ENCODE measurements at places on chromosomes 6 and 20.

- no peak for DNase-seq
Measured at GRCh38 chr20:51914758-51915157, 112.4 kb upstream of the SALL4 start.

- no peak for DNase-seq
Measured at GRCh38 chr6:129620234-129620610, 89.8 kb downstream of the ARHGAP18 start.

- peak; percentile 73 for DNase-seq
Measured at GRCh38 chr20:23340524-23340923, 10.1 kb upstream of the NXT1 start.

- DNase-seq: peak; percentile 29
Measured at GRCh38 chr6:89475634-89476033, 42.7 kb downstream of the ANKRD6 start.

DNA sequence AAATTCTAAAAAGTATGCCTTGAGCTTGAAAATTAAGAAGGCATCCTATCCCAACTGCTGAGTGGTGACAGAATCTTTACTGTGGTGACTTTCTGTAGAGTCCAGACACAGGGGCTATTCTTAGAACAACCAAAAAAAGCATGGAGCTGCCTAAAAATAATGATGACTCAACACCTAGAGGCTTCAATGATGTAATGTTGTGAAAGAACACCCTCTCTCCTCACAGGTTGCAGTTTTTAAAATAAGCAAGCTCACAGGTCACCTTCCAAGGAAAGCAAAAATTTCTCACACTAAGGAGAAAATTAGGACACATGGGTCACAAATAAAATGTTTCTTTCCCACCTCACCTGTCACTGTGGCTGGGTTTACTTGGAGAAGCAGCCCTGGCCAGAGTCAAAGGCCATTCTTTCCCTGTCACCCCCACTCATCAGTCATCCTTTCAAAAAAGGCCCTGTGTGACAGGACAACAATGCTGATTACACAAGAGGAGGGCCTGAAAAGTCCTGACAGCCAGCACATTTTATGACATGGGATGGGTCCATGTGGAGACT is 53.5 kb downstream of the RCAN2 start:
- no peak for DNase-seq

DNA sequence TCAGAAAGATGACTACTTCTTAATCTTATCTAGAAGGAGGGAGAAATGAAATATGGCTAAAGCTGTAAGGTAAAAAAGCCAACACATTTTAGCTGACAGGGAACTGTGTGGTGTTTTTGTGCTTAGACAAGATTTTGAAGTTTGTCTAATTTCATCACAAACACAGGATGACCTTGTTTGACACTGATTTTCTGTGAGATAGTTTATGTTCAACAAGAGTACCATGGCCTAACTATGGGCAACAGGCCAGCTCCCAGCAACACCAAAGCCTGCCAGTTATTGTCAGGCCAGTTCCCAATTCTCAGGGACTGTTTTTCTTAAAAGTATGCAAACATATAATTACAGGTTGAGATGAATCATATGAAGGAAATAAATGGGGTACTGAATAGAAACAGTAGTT is 5.5 kb upstream of the ABCF1 start:
- no peak for DNase-seq

DNA sequence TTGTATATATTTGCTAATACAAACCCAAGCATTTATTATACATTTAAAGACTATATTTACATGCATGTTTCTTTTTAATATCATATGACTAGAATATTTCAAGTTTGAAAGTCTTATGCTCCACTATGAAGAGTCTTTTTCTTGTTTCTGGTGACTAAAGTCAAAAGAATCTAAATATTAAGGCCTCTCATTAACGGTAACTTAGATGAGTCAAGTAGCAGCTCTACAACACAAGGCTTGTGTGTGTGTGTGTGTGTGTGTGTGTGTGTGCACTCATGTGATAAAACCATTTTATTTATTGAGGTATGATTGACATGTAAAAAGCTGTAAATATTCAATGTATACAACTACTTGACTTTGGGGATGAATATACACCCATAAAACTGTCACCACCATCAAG is 275.6 kb downstream of the TFAP2B start:
- no peak for DNase-seq

GRCh38 chr6:157433678-157434081 is 52.7 kb downstream of the ZDHHC14 start:
- DNase-seq: no peak

DNA sequence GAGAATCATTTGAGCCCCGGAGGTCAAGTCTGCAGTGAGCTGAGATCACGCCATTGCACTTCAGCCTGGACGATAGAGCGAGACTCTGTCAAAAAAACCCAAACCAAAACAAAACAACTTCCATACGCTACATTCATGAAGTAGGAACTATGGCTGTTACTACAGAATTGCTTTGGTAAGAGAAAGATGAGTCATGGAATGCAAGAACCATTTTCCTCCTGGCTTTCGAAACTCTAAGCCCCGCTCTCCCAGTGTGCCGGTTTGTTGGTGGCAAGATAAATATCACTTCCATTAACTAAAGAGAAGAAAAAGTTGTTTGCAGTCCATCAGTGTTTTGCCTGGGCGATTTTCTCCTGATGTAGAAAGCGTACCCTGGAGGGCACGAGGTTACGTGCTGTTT is 61.3 kb downstream of the ZDHHC14 start:
- peak; percentile 37 for DNase-seq

DNA sequence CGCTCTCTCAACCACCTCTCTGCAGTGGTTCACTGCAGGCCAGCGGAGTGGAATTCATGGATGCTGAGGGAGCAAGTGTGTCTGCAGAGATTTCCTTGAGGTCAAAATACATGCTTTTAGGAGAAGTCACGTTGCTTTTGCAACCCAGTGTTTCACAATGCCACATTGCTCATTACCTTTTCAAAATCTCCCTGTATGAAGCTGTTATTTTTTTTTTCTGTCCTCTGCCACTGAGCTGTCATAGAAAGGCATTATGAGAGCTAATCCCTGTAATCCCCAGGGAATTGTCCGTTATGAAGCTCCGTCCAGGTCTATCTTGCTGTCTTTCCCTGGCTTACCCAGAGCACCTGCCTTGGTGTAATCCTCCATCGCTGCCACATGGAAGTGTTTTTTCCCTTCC is 60.5 kb upstream of the SLC22A23 start:
- DNase-seq: peak; percentile 80

DNA sequence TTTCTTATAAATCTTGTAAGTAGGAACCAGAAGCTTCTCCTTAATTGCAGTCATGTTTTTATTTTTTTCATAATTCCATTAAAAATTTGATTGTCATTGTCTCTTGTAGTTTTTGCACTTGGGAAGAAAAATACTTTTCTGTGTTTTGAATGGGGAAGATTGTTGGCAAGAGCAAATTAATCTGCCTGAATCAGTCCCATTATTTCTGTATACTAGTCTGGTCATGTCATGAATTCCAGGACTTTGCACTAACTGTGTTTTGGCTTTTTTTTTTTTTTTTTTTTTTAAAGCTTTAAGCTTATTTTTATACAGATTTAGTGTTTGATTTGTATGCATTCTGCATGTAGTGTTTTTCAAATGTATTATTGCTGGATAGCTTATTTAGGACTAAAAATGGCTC is 47.6 kb downstream of the RALGAPB start:
- DNase-seq: no peak

DNA sequence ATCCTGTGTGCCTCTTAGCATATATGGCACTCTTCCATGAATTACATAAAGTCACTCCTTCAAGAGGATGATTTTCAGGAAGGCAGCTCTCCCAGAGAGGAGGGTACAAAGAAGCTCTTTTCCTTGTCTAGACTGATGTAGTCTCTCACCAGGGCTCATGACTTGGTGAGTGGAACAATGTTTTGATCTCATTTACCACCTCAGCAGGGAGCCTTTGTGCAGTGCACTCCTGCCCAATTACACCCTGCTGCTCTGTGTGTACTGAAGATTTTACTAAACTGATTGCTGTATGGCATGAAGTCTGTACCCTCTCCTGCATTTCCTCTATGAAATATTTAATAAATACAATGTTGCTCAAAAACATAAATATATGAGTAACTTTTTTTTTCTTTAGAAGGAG is 598.3 kb upstream of the HS3ST5 start:
- no peak for DNase-seq

- no peak for DNase-seq
Measured at GRCh38 chr20:9088556-9088955, 19.7 kb downstream of the PLCB4 start.

- no peak for DNase-seq
Measured at GRCh38 chr20:7399575-7399974, 540.7 kb downstream of the HAO1 start.

- DNase-seq: no peak
Measured at GRCh38 chr6:20286968-20287565, 74.8 kb upstream of the MBOAT1 start.

GRCh38 chr6:150167479-150167873 is 24.6 kb downstream of the PPP1R14C start:
- DNase-seq: no peak

DNA sequence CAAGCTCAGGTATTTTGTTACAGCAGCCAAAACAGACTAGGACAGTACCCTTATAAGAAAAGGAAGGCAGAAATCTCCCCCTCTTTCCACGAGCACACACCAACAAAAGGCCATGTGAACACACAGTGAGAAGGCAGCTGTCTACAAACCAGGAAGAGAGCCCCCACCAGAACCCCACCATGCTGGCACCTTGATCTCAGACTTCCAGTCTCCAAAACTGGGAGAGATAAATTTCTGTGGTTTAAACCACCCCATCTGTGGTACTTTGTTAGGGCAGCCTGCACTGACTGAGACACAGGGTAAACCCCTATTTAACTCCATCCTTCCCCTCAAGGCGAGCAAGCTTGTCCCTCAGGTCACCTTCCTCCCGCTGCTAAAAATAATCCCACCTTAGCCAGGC is 475.8 kb upstream of the JARID2 start:
- DNase-seq: no peak

- DNase-seq: no peak
Measured at GRCh38 chr6:389143-389542, 2.4 kb upstream of the IRF4 start.

- DNase-seq: no peak
Measured at GRCh38 chr6:102981490-102982015, 1588.0 kb downstream of the GRIK2 start.

GRCh38 chr6:506508-506907 is 115.0 kb downstream of the IRF4 start:
- no peak for DNase-seq

DNA sequence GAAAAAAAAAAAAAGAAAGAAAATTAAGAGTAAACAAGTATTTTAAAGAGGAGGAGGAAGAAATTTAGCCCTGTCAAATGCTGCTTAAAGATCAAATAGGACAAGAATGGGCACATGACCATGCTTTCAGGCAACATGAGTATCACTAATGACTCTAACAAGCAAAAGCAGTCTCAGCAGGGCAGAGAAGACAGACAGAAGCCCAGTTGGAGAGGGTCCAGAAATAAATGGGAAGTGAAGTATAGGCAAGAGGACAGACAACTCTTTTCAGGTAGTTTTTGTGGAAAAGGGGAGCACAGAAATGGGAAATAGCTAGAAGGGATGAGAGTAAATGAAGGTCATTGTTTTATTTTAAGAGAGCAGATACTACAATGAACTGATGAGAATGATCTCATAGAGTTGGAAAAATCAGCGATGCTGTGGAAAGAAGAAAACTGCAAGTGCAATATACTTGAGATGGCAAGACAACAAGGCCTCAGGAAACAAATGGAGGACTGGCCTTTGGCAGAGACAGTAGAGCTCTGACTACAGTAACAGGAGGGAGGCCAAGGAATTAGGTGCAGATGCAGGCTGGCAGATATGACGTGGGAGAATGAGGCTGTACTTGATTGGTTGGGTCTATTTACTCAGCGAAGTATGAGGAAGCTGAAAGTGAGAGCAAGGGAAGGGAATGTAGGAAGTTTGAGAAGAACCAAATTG is 40.3 kb downstream of the KIF6 start:
- DNase-seq: no peak

GRCh38 chr20:62875419-62876361 is 14.1 kb upstream of the TCFL5 start:
- peak; percentile 81 for DNase-seq

GRCh38 chr6:2960935-2961334 is 10.4 kb downstream of the SERPINB6 start:
- no peak for DNase-seq

GRCh38 chr20:24949756-24950127 is 673 bp downstream of the CST7 start:
- DNase-seq: no peak

DNA sequence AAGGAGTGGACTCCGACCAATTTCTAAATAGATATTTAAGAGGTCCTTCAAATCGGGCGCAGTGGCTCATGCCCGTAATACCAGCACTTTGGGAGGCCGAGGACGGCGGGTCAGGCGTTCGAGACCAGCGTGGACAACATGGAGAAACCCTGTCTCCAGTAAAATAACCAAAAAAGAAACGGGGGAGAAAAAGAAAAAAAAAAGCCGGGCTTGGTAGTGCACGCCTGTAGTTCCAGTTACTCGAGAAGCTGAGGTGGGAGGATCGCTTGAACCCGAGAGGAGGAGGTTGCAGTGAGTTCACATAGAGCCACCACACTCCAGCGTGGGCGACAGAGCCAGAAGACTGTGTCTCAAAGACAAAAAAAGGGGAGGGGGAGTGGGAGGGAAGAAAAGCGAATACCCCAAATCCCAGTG is 53.3 kb upstream of the HFE start:
- no peak for DNase-seq

DNA sequence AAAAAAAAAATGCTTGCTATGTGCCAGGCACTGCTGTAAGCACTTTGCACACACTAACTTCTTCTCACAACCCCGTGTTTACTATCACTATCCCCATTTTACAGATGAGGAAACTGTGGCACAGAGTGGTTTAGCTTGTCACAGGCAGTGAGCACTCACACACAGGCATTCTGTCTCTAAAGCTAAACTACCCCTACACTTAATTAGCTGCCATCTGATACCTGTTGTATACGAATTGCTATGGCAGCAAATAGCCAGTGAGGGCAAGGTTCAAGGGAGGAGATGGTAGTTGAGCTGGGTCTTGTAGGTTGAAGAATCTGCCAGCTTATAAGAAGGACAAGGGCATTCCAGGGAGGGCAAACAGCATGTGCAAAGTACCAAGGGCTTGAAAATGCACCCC is 5.2 kb downstream of the TNNC2 start:
- no peak for DNase-seq

GRCh38 chr20:3405139-3405538 is 2.3 kb downstream of the DNAAF9 start:
- no peak for DNase-seq
